ENCODE measurements at places on chromosomes 6 and 20.

GRCh38 chr6:11730641-11731040, 48.0 kb downstream of the ADTRP start:
- no peak for DNase-seq

- DNase-seq = no peak
Measured at GRCh38 chr6:139597087-139597763, 222.8 kb upstream of the CITED2 start.

GRCh38 chr6:4388675-4389074, 253.3 kb upstream of the ECI2 start:
- no peak for DNase-seq

GRCh38 chr6:75275067-75275466, 9.5 kb downstream of the TMEM30A start:
- no peak for DNase-seq

- no peak for DNase-seq
Measured at GRCh38 chr6:63521475-63522210, 50.6 kb upstream of the LOC128125822 start.

DNA sequence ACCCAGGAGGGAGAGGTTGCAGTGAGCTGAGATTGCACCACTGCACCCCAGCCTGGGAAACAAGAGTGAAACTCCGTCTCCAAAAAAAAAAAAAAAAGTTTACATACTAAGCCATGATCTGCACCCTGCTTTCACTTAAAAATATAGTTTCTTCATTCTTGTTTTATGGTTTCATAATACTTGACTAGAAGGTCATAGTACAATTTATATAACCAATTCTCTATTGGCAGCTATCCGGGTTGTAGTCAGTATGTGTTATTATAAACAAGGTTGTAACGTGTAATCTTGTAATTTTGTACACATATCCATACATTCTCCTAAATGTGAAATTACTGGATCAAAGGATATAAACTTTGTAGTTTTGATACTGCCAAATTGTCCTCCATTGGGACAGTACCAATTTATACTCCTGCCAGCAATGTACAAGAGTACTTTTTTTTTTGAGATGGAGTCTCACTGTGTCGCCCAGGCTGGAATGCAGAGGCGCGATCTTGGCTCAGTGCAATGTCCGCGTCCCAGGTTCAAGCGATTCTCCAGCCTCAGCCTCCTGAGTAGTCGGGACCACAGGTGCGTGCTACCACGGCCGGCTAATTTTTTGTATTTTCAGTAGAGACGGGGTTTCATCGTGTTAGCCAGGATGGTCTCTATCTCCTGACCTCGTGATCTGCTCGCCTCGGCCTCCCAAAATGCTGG, 144.8 kb downstream of the GJA10 start:
- no peak for DNase-seq

- no peak for DNase-seq
Measured at GRCh38 chr20:7516621-7517111, 423.6 kb downstream of the HAO1 start.

GRCh38 chr6:127185437-127185995, 67.0 kb downstream of the RSPO3 start:
- DNase-seq = no peak

DNA sequence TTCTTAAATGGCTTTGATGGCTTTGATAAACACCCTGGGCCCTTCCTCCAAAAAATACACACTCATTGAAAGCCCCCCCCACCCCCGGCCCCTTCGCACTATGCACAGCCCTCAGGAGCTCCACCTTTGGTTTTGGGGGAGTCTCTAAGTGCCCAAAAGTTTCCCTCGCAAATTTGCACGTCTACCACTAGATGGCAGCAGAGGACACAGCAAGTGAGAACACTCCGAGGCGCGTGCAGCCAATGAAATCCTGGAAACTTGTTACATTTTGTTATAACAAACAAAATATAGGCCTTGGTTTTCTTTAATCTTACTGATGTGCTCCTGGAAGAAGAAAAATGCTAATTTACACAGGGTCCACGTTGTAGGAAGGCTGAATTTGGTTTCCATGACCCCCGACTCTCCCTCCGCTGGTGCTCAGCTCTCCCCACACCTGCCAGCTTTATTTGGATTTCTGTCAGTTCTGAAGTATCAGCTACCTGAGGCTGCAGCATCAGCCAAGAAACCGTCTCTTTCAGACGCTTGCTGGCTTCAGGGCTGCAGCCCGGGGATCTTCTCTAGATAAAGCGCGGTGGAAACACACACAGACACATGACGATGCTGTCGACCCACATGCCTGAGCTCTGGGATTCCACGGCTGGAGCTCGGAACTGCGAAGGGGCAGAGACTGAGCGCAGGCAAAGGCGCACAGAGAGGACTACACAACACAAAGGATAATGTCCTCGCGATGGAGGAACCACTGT, 148.3 kb upstream of the RPS6KA2 start:
- DNase-seq = no peak

DNA sequence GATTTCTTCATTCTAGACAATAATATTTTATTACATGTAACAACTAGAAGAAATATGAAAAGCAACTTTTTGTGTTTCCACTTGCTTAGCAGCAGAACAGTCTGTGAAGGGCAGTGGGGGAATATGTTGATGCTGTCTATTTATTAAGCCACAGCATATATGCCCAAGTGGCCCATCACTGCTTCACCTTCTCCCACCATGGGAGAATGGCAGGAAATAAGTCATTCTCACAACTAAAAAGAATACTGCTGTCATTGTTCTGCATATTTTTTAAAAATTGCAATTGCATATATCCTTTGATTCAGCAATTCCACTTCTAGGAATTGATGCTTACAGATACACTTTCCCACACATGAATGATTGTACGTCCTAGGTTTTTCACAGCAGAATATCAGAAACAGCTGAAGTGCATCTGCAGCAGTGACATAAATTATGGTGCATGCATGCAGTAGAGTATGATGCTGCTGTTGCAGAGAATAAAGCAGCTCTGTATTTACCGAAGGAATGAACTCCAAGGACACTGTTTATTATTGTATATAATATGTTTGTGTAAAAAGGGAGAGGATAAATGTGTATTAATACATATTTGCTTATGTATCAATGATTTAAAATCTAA, 26.8 kb downstream of the KIF3B start:
- DNase-seq = no peak

DNA sequence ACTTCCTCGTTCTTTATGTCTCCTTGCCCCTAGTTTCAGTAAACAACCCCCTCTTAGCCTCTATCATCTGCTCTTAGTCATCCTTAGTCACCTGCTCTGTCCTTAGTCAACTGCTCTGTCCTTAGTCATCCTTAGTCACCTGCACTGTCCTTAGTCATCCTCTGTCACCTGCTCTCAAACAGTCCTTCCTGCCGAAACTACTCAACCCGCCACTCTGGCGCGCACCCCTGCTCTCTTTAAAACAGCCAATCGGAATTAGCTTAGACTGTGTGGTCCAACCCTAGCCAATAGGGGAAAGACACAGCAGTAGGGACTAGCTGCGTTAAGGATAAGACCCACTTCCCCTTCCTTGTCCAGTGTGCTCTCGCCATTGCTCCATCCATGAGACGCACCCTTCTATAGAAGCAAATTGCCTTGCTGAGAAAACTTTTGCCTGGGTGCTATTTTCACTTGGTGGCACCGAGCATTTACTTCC, 73.9 kb downstream of the BACH2 start:
- no peak for DNase-seq

GRCh38 chr6:54929245-54929909, 82.8 kb downstream of the FAM83B start:
- DNase-seq = no peak

GRCh38 chr6:32968867-32969684, 682 bp downstream of the BRD2 start:
- DNase-seq = peak; percentile 46

DNA sequence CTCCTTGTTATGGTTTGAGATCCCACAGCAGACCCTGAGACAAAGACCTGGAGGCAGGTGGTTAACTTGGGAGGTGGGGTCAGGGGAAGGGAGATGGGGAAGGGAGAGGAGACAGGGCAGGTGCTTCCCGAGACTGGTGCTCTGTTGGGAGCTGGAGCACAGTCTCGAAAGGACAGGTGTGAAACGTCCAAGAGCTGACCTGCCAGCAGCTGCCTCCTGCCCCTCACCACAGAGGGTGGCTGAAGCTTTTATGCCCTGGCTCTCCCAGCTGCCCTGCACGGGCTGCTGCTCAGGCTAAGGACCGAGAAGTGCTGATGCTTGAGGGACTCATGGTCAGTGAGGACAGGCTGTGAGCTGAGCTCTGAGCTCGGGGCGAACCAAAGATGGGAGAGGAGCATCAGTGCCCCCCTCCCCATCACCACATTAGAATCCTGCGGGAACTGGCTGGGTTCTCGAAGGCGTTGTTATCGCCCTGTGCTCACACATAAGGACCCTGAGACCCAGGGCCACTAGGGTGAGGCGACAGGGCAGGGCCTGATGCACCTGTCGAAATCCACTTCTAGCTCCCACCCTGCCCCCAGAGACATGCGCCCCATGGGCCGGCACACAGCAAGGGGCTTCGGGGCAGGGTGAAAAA, 25.3 kb upstream of the CD93 start:
- no peak for DNase-seq

DNA sequence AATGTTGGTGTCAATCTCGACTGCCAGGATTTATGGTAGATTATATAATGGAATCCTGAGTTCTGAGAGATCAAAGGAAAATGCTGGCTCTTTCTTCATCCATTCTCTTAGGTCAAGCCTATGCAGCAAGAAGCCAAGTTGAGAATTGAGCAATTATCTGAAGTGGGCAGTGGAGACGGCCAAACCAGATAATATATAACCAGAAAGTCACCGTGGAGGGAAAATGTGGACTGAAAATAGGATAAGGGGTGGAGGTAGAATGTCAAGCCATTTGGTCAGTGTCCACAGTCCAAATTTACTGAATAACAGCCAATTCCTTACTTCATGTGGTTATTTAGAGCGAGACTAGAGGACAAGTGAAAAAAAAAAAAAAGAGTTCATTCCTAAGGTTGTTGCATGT, 107.8 kb upstream of the ESR1 start:
- DNase-seq = no peak

DNA sequence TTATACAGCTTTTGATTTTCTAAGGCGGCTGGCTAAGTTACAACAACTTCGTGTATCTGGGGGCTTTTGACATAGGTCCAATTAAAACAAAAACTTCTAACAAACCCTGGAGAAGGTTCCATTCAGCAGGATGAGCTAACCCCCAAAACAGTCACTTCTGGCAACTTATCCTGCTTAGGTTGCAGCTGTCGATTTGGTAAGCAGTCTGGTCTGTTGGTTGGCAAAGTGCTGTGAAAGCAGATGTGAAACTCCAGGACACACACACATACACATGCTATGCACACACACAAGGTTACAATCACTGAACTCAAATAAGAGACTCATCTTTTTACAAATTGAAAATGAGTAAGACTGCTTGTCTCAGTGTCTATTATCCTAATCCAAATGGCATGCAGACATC, 119.0 kb upstream of the STMND1 start:
- no peak for DNase-seq

GRCh38 chr20:47141350-47141921, 215.1 kb downstream of the ZMYND8 start:
- DNase-seq = no peak

- no peak for DNase-seq
Measured at GRCh38 chr6:122412001-122412400, 12.5 kb downstream of the HSF2 start.

DNA sequence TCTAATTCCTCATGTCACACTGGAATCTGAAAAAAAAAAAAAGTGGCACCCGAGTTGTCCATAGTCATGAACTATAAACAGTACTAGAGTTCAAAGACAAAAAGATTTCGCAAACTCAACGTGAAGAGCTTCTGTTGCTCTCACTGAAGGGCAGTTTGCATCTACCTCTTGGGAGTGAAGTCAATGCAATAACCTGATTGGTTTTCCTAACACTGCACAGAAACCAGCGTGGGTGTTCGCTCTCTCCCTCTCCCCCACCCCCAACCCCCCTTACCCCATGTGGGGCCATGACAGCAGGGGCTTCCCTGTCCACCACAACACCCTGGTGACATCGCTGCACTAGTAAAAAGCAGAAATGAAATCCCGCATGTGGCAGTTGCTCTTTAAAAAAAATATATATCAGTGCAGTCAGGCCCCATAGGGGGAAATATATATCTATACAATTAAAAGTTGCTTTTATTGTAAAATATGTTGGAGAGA, 66.9 kb downstream of the GMPR start:
- DNase-seq = no peak

DNA sequence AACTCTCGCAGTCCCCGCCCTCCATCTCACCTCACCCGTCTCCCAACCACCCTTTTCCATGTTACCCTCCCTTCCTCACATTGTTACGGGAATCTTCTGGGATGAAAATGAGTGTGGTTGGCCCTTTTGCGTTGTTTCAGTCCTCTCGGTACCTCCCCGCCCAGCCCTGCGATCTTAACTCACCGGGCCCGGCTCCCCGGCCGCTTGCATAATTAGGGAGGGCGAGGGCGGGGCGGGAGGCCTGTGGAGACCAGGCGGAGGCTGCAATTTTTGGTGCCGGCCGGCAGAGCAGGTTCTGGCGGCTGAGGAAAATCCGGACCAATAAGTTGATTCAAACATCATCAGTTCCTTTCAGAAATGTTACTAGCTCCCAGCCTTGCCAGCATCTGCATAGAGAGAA, 25.2 kb downstream of the TFAP2B start:
- no peak for DNase-seq

GRCh38 chr6:113065611-113066010, 718.5 kb downstream of the RFPL4B start:
- DNase-seq = no peak

DNA sequence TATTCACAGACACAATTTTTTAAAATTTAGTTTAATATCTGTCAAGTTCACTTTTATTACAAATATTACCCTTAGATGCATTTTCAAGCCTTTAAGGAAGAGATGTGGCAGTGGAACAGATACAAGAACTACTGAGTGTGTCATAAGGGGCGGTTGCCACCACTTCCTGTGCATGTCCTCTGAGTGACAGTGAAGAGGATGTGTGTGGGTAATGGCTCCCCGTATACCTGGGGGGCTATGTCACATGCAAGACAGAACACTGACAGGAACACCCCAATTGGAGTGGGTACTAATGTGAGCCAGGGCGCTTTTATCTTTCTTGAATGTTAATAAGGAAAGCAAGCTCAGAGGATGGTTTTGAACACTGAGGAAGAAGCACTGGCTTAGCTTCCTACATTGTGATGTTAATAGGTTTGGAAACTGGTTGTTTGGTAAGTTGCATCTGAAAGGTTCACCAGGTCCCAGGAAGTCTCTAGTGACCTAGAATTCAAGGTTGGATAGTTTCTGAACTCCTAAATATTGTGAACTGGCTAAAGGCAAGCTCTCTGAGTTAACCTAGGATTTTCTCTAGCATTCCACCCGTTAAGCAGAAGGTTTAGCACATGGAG, 83.4 kb upstream of the ASF1A start:
- DNase-seq = peak; percentile 35
